8988T (cell line): ENCODE measurements at places on chromosomes 7 and 10.

DNA sequence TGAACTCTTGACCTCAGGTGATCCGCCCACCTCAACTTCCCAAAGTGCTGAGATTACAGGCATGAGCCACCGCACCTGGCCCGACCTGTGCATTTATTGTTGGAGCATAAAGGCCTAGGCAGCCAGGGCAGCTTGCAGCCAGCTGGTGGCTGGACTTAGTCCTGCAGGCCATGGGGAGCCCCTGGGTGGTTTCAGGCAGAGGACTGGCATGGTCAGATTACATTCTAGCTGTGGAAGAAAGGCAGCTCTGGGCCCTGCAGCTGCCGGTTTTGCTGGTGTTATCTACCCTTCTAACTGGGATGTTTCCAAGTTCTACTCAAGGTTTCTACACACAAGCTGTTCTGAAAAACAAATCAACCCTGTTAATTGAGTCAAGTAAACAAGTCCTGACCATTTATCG, 22.7 kb upstream of the MKRN1 start:
- DNase-seq, result no peak

- no peak for DNase-seq
These were observed 431 bp downstream of the ZYX start for GRCh38 chr7:143381427-143382125.

DNA sequence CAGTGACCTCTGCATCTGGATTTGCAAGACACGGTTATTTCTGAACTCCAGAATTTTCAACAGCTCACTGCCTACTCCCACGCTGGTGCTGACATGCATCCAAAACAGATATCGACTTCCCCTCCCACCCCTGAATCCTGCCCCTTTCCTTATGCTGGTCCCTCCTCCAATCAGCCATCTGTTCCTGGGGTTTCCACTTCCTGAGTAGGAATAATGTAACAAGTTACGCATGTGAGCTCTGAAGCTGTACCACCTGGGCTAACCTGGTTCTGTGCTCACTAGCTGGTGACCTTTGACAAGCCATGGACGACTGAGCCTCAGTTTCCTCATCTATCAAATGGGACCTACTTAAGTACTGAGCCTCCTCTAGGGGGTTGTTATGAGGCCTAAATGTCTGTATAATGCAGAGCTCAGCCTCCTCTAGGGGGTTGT, 1.7 kb upstream of the NCAPG2 start:
- DNase-seq, result no peak

GRCh38 chr10:4672201-4672600, 153.8 kb upstream of the AKR1E2 start:
- DNase-seq, result no peak

DNA sequence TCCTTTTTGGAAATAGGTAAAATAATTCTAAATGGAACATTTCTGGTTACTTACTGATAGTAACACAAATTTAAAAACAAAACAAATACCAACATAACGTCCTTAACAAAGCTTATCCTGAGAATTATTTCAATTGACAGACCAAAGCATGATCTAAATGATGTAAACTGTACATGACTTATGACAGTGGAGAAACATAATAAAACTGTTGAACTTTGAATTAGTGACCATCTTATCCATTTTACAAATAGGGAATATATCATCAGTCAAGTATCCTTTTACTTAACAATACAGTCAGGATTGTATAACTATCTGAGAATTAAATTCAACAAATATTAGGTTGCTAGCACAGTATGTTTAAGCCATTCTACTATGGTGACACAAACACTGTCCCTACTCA, 2.4 kb downstream of the IPMK start:
- DNase-seq, result no peak
